ENCODE measurements at places on chromosomes 6 and 20.

- DNase-seq, result no peak
Observed at GRCh38 chr6:68677058-68677457, 42.0 kb downstream of the ADGRB3 start.

DNA sequence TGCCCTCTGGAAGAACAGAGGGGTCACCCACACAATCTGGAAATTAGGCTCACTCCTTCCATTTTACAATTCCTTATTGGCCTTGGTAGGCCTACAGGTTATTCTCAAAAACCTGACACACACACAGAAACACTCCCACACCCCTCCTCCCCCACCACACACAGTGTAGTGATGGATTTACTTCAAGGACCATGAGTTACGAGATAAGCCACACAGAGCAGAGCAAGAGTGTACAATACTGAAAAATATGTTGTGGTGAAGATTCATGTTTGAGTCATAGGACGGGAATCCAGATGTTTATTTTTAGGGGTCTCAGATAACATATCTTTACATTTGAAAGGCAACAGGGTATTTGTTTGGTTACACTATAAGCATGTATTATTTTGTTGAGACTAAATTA lies 291.9 kb downstream of the PLCB1 start:
- no peak for DNase-seq

GRCh38 chr20:32251470-32251869 lies 26.0 kb upstream of the KIF3B start:
- no peak for DNase-seq

- DNase-seq, result no peak
Observed at GRCh38 chr6:166166314-166167257, 1.1 kb downstream of the TBXT start.

DNA sequence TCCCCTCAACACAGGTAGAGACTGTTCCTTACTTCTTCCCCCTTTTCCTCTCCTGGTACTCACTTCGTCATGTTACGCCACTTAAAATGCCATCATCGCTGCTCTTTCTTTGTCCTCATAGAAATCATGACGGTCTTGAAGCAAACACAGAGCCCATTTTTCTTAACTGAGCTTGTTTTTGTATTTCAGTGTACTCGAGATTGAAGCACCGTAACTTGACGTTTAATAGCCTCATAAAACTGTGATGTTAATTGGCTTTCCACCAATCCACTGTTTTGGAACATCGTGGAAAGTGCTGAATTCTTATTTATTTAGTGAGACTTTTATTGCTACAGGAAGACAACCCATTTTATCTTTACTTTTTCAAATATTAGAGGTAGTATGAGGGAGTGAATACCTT lies 38.7 kb downstream of the DUSP22 start:
- no peak for DNase-seq

DNA sequence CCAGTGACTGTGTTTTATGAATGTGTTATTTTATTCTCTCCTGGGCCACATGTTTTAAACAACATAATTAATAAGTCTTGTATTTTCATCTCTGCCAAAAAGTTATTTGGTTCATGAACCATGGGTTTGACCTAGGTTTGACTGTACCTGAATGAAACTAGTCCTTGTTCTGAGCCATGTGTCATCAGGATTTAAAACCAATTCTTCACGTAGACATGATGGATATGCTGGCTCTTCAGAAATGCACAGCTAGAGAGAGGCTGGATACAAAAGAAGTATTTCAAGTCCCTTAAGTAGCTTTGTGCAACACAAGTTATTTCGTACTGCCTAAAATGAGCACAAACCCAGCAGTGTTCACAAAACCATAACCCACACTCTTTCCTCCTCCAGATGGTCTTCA lies 116.1 kb downstream of the IBTK start:
- no peak for DNase-seq

- DNase-seq, result no peak
Observed at GRCh38 chr6:22838345-22838744, 269.0 kb downstream of the HDGFL1 start.

DNA sequence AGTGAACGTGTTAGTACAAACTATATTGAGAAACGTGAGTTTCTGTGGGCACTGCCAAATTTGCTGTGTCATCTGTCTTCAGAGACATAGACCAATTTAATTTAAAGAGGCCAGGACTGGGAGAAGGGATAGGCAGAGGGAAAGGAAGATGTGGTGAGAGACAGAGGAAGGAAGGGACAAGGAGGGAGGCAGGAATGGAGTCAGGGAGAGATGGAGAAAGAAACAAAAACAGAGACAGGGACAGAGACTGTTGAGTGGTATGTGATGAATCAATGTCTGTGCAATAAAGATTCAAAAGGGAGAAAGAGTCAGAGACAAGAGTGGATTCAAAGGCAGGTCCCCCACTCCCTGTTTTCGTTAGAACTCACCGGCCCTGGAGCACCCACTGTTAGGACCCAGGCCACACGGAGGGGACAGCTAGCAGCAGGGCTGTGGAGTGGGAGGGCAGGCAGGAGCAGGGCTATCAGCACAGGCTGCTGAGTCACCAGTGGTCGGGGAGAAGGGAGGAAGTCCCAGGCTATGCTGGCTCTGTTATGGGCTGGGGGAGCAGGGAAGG lies 51.6 kb upstream of the CHD6 start:
- no peak for DNase-seq

DNA sequence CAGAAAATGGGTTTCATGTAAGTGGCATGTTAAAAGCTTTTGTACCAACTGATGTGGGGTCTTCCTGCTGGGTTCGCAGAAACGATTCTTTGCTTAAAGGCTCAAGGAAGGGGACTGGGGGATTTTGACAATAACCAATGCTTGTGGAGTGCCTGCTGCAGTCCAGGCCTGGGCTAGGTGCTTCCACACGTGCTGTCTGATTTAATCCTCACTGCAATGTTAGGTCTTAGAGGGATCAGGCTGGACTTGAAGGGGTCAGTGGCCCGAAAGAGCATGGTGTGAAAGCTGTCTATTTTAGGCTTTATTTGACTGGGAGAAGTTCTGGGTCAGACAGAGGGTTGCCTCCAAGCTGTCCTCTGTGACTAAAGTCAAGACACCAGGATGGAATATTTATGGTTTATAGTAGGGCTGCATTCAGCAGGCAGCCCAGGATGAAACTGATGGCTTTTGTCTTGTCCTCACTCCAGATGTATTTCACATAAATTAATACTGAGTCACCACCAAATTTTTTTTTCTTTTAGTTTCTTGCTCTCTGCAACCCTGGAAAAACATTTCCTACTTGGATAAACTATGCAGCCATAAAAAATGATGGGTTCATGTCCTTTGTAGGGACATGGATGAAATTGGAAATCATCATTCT lies 219.1 kb downstream of the ZMYND8 start:
- no peak for DNase-seq

GRCh38 chr6:7241709-7242645 lies 71.0 kb downstream of the SSR1 start:
- DNase-seq, result no peak

- DNase-seq, result no peak
Observed at GRCh38 chr20:49690899-49691620, 22.6 kb downstream of the B4GALT5 start.

GRCh38 chr6:13934721-13935120 lies 10.0 kb downstream of the RNF182 start:
- DNase-seq, result no peak

GRCh38 chr6:113813142-113813541 lies 44.0 kb upstream of the MARCKS start:
- no peak for DNase-seq
